ENCODE measurements at places on chromosomes 11 and 22. TPM values are rescaled to one million over a fixed set of nuclear protein-coding genes. Genes with fewer than 3 reads are reported as not detected.

FAT3 gene
- total RNA-seq = 115 TPM

TRIM49 gene
- total RNA-seq = not detected

MRGPRX3 gene
- total RNA-seq = 0.25 TPM

NAALADL1 gene
- 1.5 TPM for total RNA-seq

IL10RA gene
- total RNA-seq = 1.2 TPM

C11orf87 gene
- total RNA-seq = 38.8 TPM

SMTNL1 gene
- not detected for total RNA-seq

LMNTD2 gene
- total RNA-seq = under 0.01 TPM

SLC17A6 gene
- total RNA-seq = 6.1 TPM

MUC15 gene
- not detected for total RNA-seq

MS4A2 gene
- total RNA-seq = not detected

OR6Q1 gene
- total RNA-seq = not detected

MRGPRE gene
- not detected for total RNA-seq

MRGPRG gene
- not detected for total RNA-seq

TMPRSS4 gene
- total RNA-seq = 0.74 TPM

CELSR1 gene
- 3.9 TPM for total RNA-seq

MUC6 gene
- under 0.01 TPM for total RNA-seq

ACTN3 gene
- not detected for total RNA-seq

MYEOV gene
- not detected for total RNA-seq

IL18 gene
- 2.0 TPM for total RNA-seq

DBX1 gene
- total RNA-seq = not detected

GLYAT gene
- total RNA-seq = 0.25 TPM

GLB1L2 gene
- 0.98 TPM for total RNA-seq

OR9Q1 gene
- not detected for total RNA-seq

OR2AT4 gene
- not detected for total RNA-seq

ME3 gene
- total RNA-seq = 86.1 TPM

GRIK4 gene
- 4.4 TPM for total RNA-seq

GGT5 gene
- total RNA-seq = 2.0 TPM

OR52H1 gene
- total RNA-seq = not detected

BLID gene
- 5.9 TPM for total RNA-seq

MS4A12 gene
- total RNA-seq = not detected

PTPRCAP gene
- not detected for total RNA-seq

HBG2 gene
- total RNA-seq = 915 TPM

UBE2L6 gene
- total RNA-seq = 40.8 TPM

APLNR gene
- 6.4 TPM for total RNA-seq

BTG4 gene
- not detected for total RNA-seq

ANO3 gene
- 4.2 TPM for total RNA-seq

ADAMTS8 gene
- total RNA-seq = 2.0 TPM

MUC5AC gene
- total RNA-seq = 0.25 TPM

PDGFB gene
- 4.4 TPM for total RNA-seq

FERMT3 gene
- total RNA-seq = 0.98 TPM

NAALAD2 gene
- 6.4 TPM for total RNA-seq

MPPED2 gene
- 65.6 TPM for total RNA-seq

OR52I1 gene
- not detected for total RNA-seq

RAB38 gene
- 0.74 TPM for total RNA-seq

OR4S1 gene
- total RNA-seq = not detected

CDC45 gene
- total RNA-seq = 0.49 TPM

CALCB gene
- not detected for total RNA-seq
